ENCODE measurements at places on chromosomes 12 and 14. TPM values are rescaled to one million over a fixed set of nuclear protein-coding genes. Genes with fewer than 3 reads are reported as not detected.
A peak's percentile ranks its signal among the peaks of the same experiment; 100 is the strongest.

GRCh38 chr12:449203-449602 lies 10.5 kb upstream of the B4GALNT3 start:
- DNase-seq = no peak

GRCh38 chr12:104565606-104566243 lies 109.0 kb downstream of the CHST11 start:
- no peak for DNase-seq

GRCh38 chr12:53200458-53201176 lies 6.4 kb downstream of the ITGB7 start:
- DNase-seq = no peak

- no peak for DNase-seq
These were observed 150.4 kb upstream of the FAR2 start for GRCh38 chr12:28998662-28999120.

GRCh38 chr14:102537981-102538601 lies 28.5 kb upstream of the ANKRD9 start:
- no peak for DNase-seq

- DNase-seq = peak; percentile 36
These were observed 1.8 kb upstream of the RCOR1 start for GRCh38 chr14:102590667-102591099.

GRCh38 chr14:104434214-104435076 lies 145.1 kb upstream of the C14orf180 start:
- no peak for DNase-seq

GRCh38 chr12:108567406-108568337 lies 5.3 kb downstream of the ISCU start:
- peak; percentile 18 for DNase-seq

C14orf180 gene
- total RNA-seq = 0.13 TPM

AKAP6 gene
- 10.3 TPM for total RNA-seq

SSPN gene
- total RNA-seq = 13.5 TPM

RFX4 gene
- total RNA-seq = not detected

HOXC4 gene
- not detected for total RNA-seq

SOAT2 gene
- total RNA-seq = 0.12 TPM
